ENCODE measurements at places on chromosomes 3 and 15.

DNA sequence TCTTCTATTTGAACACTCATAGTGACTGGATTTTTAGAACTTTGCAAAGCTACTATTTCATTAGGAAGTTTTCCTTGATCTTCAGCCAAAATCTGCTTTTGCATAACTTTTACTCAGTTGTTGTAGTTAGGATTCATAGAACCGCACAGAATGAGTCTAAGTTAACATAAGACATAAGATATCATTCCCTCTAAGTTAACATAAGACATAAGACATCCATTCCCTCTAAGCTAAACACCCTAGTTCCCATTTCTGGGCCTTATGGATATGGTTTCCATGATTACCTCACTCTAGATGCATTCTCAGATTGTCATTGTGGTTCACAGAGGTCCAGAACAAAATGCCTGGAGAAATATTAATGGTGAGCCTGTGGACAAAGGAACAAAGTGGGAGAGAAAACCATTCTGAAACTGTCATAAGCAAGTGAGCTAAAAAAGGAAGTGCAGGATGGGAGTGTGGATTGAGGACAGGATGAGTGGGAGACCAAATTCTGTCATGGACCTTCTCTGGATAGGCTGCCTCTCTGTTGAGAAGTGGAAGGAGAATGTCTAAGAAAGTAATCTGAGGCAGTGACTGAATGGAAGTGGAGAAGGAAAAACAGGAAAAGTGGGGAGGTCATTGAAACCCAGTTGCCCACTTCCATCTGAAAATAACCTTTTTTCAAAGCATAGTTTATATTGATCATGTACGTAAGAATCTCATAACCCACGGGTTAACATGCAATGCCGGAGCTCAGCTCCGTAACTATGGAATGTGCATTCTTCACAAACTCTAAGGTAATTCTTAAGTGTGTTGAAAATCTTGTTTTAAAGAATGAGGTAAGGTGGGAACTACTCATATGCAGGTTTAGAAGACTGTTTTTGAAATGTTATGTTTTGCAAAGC is 37.4 kb upstream of the SECISBP2L start:
- DNase-seq: no peak

- DNase-seq: no peak
Measured at GRCh38 chr3:126599101-126599500, 40.4 kb upstream of the C3orf22 start.

DNA sequence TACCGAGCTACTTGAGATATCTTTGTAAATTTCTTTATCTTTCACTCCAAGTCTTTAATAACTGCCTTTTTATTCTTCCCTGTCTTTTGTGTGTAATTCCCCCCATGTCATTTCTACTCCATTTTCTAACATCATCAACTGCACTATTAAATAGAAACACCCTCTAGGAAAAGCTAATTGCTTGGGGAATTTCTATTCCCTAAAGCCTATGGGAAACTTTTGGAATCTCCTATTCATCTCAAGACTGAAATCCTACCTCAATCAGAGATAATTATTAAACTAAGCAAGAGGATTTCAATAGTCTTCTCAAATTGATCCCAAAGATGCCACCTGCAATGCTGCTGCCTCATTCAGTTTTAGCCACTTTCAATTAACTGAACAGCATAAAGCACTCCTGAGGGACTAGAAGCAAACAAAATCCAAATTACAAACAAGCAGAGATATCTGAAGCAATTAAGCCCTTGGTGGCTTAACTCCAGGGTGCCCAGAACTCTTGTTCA is 598.7 kb downstream of the IGSF11 start:
- no peak for DNase-seq

- DNase-seq: no peak
Measured at GRCh38 chr3:4826237-4827100, 152.8 kb upstream of the BHLHE40 start.

GRCh38 chr3:125231895-125232294 is 19.3 kb upstream of the SLC12A8 start:
- peak; percentile 12 for DNase-seq

DNA sequence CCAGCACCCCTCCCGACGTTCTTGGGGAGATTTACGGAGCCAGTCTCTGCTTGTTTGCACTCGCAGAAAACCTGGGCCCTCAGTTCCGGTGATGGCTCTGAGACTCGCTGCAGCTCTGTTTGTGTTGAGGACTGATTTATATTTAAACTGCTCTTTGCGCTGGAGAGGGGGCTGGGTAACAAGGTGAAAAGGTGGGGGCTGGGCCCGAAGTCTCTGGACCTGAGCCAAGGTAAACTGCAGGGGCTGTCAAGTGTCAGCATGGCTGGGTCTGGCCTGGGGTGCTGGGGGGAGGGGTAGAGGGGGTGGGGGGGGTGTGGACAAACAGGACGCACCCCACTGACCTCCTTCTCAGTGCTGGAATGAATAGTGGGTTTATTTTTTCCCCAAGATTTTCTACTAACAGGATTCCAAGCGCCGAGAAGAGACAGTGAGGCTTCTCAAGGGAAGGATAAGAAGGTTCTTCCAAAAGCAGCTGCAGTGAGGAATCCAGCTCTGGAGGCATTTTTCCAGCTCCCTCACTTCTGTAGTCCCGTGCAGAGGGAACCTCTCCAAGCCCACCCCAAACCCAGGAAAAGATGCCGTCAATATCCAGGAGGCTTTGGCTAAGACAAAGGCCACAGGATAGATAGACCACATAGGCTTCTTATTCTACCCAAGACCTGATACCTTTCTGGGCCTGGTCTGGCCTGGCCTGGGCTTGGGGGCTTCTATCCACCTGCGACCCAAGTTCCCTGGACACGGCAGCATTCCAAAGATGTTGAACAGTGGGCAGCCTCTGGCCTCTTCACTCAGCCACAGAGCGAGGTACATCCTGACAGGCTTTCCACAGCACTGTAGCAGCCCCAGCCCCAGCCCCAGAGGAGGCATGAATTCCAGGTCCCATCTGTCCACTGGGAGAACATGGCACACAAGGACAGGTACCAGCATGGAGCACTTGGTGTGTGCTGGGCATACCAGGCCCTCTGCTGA is 938 bp upstream of the SLCO2A1 start:
- no peak for DNase-seq

GRCh38 chr3:71951361-71951760 is 166.4 kb upstream of the PROK2 start:
- no peak for DNase-seq

- no peak for DNase-seq
Measured at GRCh38 chr15:77464129-77464865, 43.6 kb downstream of the HMG20A start.

DNA sequence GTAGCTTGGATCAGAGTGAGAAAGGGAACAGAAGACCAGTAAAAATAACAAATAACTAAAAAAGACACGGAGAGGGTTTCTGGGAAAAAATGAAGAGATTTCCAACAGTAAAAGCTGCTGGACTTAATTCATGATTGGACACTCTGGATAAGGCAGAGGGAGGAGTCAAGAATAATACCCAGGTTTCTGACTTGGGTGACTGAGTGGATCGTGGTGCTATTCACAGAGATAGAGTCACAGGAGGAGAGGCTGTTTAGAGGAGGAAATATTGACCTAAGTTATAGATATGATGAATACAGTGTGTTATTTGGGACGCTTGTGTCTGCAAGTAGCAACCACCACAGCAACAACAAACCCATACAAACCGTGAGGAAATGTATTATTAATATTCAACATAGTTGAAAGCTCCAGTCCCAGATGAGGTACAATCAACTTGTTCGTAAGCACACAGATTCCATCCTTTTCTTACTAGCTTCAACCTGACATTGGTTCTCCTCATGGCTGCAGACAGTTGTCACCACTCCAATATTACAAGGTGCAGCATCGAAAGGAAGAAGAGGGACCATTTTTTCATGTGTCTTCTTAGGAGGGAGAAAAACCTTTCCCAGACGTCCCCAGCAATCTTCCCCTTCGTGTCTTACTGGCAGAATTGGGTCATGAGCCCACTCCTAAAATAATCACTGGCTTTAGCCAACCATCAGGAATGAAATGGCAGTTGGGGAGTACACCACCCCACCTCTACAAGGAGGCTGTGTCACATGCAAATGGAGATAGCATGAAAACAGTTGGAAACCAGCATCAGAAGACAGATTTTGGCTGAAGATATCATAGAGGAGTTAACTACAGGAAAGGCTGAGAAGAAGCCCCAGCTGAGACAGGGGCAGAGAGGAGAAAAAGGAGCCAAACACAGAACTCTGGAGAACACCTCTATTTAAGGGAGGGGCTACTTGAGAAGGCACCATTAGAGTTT is 387.8 kb downstream of the SHQ1 start:
- DNase-seq: no peak

GRCh38 chr3:189455009-189455408 is 176.2 kb upstream of the TP63 start:
- no peak for DNase-seq

DNA sequence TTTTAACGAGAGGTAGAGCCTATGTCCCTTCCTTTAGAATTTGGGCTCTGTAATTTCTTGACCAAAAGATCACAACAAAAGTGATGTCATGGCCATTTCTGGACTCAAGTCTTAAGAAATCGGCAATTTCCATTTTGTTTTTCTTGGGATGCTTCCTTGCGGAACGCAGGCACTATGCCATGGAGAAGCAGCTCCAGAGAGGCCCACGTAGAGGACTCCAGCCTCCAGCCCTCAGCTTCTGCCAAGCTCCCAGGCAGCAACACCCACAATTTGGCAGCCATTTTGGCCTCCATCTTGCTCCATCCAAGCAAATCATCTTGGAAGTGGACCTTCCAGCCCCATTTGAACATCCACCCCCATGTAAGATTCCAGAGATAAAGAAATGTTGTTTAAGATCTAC is 6.0 kb upstream of the GPD1L start:
- no peak for DNase-seq

DNA sequence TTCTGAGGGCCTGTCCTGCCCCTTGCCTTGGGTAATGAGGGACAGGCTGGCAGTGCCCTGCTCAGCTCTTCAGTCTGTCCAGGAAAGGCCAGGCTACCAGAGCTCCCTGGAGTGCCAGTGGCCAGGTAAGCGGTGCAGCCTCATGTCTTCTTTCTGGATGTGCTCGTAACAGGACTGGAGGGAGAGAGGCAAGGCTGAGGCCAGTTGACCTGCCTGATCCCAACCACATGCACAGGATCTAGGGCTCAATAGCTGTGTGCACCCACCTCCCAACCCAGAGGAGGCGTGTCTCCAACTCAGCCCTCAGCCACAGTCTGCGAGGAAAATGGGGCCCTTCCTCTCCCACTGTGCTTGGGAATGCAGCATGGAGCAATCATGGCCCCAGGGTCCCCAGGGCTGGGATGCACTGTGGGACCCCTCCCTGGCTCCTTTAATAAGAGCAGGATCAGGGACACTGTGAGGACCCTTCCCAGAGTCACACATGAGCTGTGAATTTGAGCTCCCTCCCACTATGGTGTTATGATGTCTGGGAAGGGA is 22.5 kb downstream of the ALS2CL start:
- DNase-seq: no peak

- DNase-seq: no peak
Measured at GRCh38 chr3:112247350-112247749, 46.7 kb downstream of the SLC9C1 start.

DNA sequence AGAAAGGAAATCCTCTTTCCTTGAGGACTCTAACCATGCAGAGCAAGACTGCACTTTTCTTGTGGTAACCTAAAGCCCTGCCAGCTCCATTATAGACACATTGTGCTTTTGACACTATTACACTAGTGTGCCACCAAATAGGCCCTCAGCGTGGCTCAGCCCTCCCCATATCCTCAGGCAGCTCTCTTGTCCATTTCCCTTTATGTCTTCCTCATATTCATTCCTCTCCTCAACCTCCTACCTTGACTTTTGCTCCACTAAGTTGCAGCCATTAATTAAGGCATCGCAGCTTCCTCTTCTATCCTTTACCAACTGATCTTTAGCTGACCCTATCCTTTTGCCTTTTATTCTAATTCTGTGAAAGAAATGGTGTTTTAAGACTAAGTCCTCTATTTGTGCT is 3.7 kb downstream of the ATG7 start:
- DNase-seq: no peak

- no peak for DNase-seq
Measured at GRCh38 chr3:194549853-194550252, 63.1 kb upstream of the ATP13A3 start.

- no peak for DNase-seq
Measured at GRCh38 chr3:10780922-10781321, 35.1 kb upstream of the SLC6A11 start.

GRCh38 chr15:90773485-90773884 is 56.3 kb downstream of the BLM start:
- no peak for DNase-seq

GRCh38 chr15:38252481-38253350 is at the start of gene SPRED1:
Gene SPRED1, plus strand, starts transcription at chr15:38252836. Its CDS starts 350 bp downstream, at chr15:38253186.
- no peak for DNase-seq

- DNase-seq: no peak
Measured at GRCh38 chr15:99010768-99011167, 3.2 kb upstream of the PGPEP1L start.

DNA sequence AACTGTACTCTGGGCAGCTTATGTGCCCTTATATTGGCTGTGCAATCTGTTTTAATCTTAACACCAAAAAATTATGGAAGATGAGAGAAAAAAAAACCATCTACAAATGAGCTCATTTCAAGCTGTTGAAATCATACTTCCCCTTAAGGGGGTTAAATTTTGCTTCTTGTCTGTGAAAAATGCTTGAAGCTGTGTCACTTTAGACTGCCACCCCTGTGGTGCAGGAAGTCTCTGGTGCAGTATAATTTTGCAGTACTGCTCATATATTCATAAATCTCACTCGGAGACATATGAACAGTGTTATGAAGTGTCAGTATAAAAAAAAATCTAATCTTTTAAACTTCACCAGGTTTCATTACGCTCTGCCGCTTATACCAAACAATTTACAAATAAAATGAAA is 30.4 kb upstream of the FEZF2 start:
- no peak for DNase-seq

DNA sequence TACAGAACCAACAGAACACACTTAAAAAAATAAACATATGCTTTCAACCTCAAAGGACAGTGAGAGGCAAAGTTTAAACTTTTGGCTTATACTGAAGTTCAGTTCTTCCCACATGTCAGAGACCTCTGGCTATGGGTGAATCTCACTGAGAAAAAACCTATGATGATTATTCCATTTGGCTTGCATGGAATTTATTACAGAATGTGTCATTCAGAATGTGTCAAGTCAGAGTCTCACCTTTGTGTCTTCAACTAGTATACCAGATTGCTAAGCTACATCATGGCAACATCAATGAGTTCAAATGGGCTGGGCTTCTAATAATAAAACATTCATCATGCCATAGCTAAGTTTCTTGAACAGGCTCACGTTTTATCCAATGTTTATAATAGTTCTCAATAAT is 987.0 kb downstream of the NTRK3 start:
- no peak for DNase-seq

GRCh38 chr3:185090811-185091210 is 62.0 kb downstream of the C3orf70 start:
- DNase-seq: no peak

- peak; percentile 49 for DNase-seq
Measured at GRCh38 chr3:58049143-58049785, 41.0 kb downstream of the FLNB start.

DNA sequence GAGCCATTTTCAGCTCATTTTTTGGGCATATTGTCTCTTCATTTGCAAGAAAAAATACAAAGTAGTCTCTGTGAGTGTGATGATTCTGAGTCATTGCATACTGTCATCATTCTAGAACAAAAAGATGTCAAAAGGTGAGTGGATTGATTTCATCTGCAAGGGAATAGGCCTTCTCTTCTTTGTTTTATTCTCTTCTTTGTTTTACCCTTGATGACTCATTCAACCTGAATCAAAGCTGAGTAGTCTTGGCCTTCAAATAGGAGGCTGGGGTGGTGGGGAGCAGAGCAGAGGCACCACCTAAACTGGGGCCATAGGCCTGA is 25.4 kb downstream of the CYP19A1 start:
- DNase-seq: peak; percentile 27

- DNase-seq: no peak
Measured at GRCh38 chr15:80010131-80010673, 39.2 kb upstream of the BCL2A1 start.

GRCh38 chr15:70602834-70603560 is 160.4 kb downstream of the UACA start:
- no peak for DNase-seq
